ENCODE measurements at places on chromosomes 1 and 21.

DNA sequence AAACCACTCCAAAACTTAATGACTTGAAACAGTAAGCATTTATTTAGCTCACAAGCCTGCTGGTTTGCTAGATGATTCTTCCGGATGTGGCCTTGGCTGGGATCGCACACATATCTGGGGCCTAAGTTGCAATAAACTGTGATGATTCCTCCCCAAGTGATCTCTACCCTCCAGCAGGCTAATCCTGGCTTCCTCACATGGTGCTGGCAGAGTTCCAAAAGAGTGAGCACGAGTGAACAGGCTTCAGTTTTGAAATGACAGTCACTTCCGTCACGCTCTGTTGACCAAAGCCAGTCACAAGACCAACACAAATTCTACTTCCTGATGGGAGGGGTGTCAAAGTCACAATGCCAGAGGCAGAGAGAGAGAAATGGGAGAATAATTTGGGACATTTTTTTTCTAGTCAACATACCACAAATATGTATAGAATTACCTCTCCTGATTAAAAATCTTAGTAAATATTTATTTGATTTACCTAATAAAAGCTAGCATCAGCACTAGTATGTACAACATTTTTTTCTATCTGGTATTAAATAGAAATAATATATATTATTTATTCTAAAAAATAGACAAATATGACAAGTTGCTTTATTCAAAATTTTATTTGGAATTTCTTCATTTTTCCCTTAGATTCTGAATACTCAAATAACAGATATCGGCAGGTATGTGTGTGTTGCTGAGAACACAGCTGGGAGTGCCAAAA, 292.7 kb downstream of the TPR start:
- no peak for DNase-seq

DNA sequence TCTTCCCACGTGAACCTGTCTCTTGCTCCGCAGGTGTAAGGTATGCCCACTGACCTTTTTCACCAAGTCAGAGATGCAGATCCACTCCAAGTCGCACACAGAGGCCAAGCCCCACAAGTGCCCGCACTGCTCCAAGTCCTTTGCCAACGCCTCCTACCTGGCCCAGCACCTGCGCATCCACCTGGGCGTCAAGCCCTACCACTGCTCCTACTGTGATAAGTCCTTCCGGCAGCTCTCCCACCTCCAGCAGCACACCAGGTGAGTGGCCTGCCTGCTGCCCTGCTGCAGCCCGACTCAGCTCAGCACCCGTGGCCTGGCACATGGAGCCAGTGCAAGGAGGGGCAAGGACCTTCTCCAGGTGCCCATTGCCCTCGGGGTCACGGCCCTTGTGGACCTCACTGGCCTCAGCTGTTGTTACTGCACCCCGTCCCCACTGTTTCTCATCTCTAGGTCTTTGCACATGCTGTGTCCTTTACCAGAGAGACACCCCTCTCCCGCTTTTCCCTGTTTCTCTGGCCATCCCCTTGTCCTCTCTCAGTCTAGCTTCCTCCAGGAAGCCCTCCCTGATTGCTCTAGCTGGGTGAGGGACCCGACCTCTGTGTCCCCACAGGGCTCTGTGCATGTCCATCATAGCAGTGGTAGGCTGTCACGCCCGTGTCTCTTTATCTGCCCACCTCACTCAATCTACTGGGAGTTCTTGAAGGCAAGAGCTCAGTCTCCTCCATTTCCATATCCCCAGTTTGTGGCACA, 25.4 kb downstream of the ZNF362 start:
- no peak for DNase-seq

GRCh38 chr1:205381305-205381704, 24.6 kb upstream of the KLHDC8A start:
- DNase-seq, result no peak

- DNase-seq, result no peak
Measured at GRCh38 chr21:27477296-27477695, 510.4 kb upstream of the ADAMTS5 start.

DNA sequence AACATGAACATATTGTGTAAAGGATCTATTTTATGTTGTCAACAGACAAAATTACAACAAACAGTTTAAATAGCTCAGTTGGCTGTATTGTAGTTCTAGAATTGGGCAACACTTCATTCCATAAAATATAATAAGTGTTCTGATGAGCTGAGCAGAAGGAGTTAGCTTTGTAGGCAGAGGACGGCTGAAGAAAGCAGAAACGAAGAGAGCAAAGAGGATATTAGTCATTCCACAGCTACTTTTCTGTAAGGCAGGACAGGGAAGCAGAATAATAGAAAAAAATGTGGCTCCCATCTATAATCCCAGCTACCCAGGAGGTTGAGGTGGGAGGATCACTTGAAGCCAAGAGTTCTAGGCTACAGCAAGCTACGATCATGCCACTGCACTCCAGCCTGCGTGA, 20.2 kb upstream of the IVNS1ABP start:
- no peak for DNase-seq

- DNase-seq, result no peak
Measured at GRCh38 chr1:213070406-213070805, 19.4 kb downstream of the RPS6KC1 start.

DNA sequence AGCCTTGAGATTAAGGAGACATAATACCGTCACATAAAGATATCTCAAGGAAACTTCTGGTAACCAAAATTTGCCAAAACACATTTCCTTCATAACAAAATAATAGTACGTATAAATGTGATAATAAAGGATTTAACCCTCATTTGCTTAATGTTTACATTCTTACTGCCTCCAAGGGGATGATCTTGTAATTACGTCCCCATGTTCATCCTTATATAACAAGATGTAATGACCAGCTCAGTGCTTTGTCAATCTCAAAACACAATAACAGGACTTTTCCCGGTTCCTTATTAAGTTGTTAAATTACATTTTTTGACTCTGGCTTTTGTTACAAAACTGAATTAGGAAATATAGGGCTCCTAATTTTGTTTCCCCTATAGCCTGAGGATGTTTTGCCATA, 41.3 kb upstream of the UHMK1 start:
- no peak for DNase-seq

GRCh38 chr21:31752967-31753366, 21.0 kb upstream of the SCAF4 start:
- DNase-seq, result no peak

DNA sequence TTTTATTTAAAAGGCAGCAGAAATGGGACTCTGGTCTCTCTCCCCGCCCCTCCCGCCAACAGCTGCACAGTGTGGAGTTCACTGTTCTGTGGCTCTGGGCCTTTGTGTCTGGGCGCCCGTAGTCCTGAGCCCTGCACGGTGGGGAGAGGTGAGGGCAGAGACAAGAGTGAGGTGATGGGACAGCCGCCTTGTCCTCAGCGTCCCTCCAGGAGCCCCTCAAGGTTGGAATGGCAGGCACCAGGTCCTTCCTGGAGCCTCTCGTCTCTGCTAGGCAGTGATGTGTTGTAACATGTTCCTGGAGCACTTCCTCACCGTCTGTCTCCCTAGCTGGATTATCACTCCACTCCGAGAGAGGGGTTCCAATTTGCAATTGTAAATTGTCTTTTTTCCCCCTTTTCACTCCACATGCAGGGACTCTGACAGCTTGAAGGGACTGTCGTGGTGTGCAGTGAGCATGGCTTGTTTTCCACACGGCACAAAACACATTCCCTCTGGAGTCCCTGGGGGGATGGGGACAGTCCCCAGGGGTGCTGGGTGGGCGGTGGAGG, 44.6 kb upstream of the C1orf174 start:
- DNase-seq, result no peak

DNA sequence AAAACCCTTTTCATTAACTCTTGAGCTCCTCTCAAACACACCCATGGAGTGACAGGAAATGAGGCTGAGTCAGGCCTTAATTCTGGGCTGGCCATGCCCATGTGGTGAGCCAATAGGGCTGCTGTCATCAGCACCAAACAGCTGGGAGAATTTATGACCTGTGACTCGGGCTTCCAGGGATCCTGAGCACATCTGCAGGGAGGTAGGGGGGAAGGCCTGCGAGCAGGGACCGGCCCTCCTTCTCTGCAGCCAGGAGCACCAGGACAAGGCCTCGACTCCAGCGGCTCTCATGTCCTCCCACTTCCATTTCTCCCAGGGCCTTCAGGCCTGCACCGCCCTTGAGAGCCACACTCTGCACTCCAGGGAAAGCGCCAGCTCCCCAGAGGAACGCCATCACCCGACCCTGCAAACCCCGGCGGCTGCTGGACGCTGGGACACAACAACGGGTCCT, 14.6 kb downstream of the RIPK4 start:
- no peak for DNase-seq

DNA sequence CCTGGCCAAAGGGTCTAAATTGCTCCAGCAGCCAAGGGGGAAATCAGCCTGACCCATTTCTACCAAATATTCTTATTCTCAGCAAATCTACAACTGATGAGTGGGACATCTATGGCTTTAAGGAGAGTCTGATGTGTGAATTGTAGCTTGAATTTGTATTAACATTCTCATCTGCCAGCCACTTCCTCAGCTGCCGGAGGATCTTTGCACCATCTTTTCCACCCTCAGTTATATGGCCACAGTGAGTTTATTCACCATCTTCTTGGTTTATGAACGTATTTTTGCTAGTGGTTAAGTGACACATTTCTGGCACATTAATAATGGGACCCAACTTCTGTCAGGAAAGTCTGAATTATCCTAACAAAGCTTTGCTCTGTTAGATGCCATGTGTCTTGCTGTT, 69.6 kb downstream of the COLGALT2 start:
- no peak for DNase-seq

- no peak for DNase-seq
Measured at GRCh38 chr1:150876119-150876454, 312 bp downstream of the ARNT start.

GRCh38 chr1:165011991-165012531, 344.5 kb downstream of the LMX1A start:
- DNase-seq, result no peak

DNA sequence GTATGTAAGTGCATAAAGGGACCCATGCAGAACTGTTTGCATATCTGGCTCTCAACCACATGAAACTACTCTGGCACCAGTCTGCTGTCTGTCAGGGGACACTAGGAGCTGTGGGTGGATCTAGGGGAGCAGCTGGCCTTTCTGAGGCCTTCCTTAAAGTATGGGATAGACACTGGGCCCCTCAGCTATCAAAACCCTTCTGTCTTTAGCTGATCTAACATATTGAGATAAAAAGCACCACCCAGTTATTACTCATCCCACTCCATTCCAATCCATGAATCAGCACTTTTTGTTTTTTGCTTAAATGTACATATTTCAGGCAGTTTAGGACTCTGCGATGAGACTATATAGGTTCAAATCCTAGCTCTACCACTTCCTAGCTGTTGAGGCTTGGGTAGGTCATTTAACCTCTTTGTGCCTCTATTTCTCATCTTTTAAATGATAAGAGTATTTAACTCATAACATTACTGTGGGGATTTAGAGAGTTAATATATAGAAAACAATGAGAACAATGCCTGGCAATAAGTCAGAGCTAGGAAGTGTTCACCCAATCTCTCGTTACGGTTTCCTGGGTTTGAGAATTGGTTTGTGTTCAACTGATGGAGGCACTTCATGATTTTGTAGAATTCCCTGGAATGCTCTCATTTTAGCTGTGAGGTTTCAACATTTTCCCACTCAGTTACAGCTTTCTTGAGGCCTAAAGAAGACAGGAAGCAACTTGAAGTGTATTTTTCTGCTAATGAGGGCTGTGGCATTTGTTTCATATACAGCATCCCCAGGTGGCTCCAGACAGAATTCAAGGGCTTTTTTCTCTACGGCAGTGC, 68.9 kb downstream of the LRIG2 start:
- DNase-seq, result no peak

DNA sequence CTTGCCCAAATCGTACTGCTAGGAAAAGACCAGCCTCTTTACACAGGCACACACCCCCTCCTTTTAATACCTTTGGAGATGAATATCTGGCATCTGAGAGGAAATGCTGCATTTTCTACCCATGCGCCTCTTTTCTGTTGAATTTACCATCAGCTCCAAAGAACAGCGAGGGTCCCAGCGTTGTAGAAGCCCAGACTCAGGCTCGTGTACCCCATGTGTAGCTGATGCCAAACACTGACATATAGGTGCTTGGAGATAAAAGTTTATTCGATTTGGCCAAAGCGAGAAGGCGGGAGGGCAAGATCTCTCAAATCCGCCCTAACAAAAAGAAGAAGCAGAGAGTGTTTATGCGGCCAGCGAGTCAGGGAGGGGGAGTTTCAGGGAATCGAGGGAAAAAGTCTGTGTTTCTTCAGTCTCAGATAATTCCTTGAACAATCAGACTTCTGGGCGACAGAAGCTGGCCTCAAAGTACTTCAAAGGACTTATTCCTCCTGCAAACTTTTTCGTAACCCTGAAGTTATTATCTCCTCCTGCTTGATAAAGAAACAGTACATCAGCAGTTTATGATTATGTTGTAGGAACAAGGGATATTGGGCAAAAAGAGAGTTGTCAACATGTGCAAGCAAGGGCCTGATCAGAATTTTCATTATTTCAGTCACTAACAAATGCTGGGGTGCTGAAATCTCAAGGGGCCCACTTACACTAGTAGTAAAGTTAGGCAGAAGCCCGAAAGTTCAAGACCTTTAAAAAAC, 642 bp upstream of the CREG1 start:
- no peak for DNase-seq

- DNase-seq, result no peak
Measured at GRCh38 chr1:216827251-216827650, 104.0 kb upstream of the ESRRG start.

DNA sequence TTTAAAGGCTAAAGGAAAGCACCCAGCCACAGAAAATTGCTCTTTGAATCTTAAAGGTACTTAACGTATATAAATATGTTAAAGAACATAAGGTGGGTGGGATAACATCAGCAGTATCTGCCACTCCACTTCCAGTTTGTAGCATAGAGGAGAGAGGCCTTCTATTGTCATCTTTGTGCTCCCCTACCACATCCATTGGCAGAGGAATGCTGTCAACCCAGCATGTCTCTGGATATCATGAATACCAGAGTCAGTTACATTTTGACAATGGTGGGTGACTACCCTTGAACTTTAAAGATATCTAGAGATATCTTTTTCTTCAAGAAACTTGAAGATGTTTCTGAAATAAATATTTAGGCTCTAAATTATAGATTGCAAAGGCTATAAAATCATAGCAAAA, 283.2 kb upstream of the LRRC7 start:
- DNase-seq, result no peak

GRCh38 chr21:35063428-35064172, 14.5 kb upstream of the RUNX1 start:
- DNase-seq, result no peak

DNA sequence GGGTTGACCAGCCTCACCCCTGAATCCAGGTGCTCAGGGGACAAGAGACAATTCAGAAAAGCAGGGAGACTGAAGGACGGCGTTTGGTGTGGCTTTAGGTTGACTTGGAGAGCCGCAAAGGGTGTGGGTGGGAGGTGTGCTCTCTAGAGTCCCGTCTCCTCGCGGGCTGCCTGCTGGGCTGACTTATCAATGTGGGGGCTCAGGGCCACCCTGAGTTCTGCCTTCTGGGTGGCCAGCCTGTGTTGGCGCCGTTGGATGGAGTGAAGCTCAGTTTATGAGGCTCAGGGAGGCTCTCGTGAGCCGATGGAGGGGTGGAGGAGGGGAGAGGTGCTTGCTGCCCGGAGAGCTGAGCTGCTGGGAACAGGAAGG, 13.0 kb downstream of the GPR137B start:
- DNase-seq, result no peak

DNA sequence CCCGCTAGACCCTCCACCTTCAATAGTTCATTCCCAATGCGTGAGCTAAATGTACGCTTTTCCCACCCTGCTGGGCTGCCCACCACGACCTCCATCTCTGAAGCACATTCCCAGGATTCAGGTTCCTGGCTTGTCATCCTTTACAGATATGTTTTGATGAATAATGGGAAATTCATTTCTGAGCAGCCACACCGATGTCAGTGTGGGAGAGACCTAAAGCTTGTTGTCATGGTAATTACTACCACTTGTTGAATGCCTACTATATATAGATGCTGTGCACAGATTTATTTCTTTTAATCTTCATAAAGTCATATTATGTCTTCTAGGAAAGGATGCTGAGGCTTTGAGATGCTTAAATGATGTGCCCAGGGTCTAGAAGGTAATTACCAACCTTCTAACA, 8.0 kb downstream of the RCSD1 start:
- no peak for DNase-seq
